ENCODE measurements at places on chromosomes 1 and 21. TPM values are rescaled to one million over a fixed set of nuclear protein-coding genes. Genes with fewer than 3 reads are reported as not detected.

IQCC gene
- 2.9 TPM for total RNA-seq

LCE2A gene
- total RNA-seq, result not detected

LCE1D gene
- not detected for total RNA-seq

APCS gene
- not detected for total RNA-seq
